ENCODE measurements at places on chromosomes 5 and 9. TPM values are rescaled to one million over a fixed set of nuclear protein-coding genes. Genes with fewer than 3 reads are reported as not detected.

DNA sequence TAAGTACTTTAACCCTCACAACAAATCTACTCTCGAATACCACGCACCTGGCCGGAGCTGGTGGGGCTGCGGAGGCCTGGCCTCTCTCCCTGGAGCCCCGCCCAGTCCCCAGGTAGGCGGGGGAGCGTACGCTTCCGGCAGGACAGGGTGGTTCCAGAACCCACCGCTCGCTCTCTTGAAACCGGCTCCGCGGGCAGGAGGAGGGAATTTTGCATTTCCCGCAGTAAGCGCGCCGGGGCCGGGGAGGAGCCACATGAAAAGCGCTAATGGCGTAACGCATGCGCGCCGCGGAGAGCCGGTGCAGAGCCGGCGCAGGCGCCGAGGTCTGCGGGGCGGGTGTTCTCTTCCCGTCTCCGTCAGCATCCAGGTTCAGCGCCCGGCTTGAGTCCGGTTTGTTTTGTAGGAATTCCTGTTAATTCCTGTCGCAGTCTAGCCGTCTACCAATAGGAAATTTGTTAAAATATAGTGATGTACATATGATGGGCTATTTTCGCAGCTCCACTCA lies 20.8 kb downstream of the CAVIN4 start:
- no peaks in the 10 kb centered on the region for H3K36me3 ChIP-seq
- peak; percentile 72 for DNase-seq
- no peaks in the 10 kb centered on the region for H3K27me3 ChIP-seq
- H3K4me3 ChIP-seq: peak overlapping the region; percentile 26

DNA sequence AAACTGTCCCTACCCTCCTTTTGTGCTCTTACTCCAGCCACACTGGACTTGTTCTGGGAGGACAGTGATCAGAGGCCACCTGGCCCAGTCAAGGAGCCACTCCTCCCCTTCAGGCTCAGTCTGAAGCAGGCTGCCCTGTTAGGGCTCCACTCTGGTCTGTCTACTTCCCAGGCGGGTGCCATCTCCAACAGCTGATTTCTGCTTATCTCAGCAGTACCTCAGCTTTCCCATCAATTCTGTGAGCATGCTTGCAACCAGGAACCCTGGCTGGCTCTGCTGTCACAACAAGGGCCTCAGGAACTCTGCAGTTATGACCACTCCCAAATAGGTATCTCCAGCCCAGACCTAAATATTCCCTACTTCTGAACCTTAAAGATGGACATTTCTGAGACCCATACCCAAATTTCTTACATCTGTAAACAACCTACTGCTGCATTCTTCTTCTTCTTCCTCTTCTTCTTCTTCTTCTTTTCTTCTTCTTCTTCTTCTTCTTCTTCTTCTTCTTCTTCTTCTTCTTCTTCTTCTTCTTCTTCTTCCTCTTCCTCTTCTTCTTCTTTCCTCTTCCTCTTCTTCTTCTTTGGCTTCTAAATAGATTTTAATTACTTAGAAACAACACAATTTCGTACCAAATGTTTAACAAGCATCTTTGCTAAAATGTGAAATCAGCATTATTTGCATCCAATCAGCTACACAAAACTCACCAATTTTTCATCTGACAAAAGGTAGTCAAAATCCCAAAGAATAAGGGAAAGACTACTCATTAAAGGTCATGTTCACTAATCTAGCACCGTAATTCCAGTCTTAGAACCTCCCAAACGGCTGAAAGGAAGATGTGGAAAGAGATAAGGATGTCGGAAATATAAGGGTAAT lies 13.6 kb upstream of the SLC22A4 start:
- H3K27ac ChIP-seq: no peak overlapping the region
- H3K4me1 ChIP-seq: no peaks in the 10 kb centered on the region
- no peaks in the 10 kb centered on the region for H3K27me3 ChIP-seq
- H3K4me3 ChIP-seq: no peak overlapping the region
- no peak for DNase-seq
- no peaks in the 10 kb centered on the region for H3K36me3 ChIP-seq

DNA sequence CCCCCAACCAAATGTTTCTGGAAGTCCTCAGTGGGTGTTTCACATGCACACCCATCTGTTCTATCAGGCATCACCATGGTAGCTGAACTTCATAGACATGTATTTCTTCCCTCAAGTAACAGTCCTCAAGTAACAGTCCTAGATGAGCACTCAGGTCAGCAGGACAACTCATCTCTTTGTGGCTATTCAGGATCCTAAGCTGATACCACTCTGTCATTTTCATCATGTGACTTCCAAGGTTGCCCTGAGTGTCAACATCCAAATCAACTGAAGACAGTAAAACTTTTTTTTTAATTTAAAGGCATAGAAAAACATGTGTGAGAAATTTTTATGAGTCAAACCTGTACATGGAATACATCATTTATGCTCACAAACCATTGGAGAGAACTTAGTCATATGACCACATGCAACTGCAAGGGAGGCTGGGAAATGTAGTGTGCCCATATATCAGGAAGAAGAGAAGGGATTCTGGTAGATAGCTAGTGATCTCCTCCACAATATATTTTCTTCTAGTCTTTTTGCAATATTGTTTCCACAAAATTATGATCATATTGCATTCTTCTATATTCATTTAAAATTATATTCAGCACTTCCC lies 64.2 kb upstream of the FST start:
- DNase-seq: no peak
- H3K4me1 ChIP-seq: no peaks in the 10 kb centered on the region
- H3K27ac ChIP-seq: no peak overlapping the region
- no peak overlapping the region for H3K4me3 ChIP-seq

DNA sequence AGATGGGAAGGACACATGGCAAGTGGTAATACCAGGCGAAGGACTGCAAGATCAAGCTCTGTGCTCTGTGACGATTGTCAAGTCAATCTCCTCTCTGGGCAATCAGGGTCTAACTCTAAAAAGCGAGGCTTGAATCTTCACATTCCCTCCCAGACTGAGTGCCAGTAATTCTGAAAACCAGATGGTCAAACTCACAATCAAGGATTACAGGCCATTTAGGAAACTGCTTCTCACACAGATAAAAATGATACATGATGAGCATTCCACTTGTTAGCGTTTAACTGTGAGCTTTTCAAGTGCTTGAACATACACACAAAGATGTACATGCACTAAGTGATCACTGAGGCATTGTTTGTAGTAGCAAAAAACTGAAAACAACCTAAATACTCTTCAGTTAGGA lies 210.1 kb downstream of the TRIM32 start:
- H3K4me1 ChIP-seq: no peaks in the 10 kb centered on the region
- H3K27me3 ChIP-seq: no peaks in the 10 kb centered on the region
- no peak overlapping the region for H3K4me3 ChIP-seq
- H3K27ac ChIP-seq: no peak overlapping the region
- H3K36me3 ChIP-seq: no peaks in the 10 kb centered on the region
- no peak for DNase-seq

- no peaks in the 10 kb centered on the region for H3K4me1 ChIP-seq
- no peak overlapping the region for H3K27ac ChIP-seq
- H3K36me3 ChIP-seq: no peaks in the 10 kb centered on the region
- H3K27me3 ChIP-seq: no peaks in the 10 kb centered on the region
- H3K4me3 ChIP-seq: no peak overlapping the region
- DNase-seq: no peak
Measured at GRCh38 chr9:99852617-99853016, 30.9 kb downstream of the NR4A3 start.

- H3K27ac ChIP-seq: no peak overlapping the region
- H3K4me3 ChIP-seq: no peak overlapping the region
- H3K27me3 ChIP-seq: no peaks in the 10 kb centered on the region
- no peaks in the 10 kb centered on the region for H3K36me3 ChIP-seq
- H3K4me1 ChIP-seq: no peaks in the 10 kb centered on the region
Measured at GRCh38 chr5:119852140-119852539, 222.8 kb downstream of the FAM170A start.

PCDHA11 gene
- 0.33 TPM for total RNA-seq

All from ovary (tissue), 10 donors.